Suprapubic skin (tissue), 4 donors: ENCODE measurements at places on chromosomes 4 and X. TPM values are rescaled to one million over a fixed set of nuclear protein-coding genes. Genes with fewer than 3 reads are reported as not detected.

BTK gene
- 1.4 TPM for total RNA-seq

- no peak for DNase-seq
Measured at GRCh38 chr4:2416564-2417225, 1.8 kb downstream of the ZFYVE28 start.

GRCh38 chr4:33649015-33649414, 2595.3 kb downstream of the ARAP2 start:
- no peak for DNase-seq

DNA sequence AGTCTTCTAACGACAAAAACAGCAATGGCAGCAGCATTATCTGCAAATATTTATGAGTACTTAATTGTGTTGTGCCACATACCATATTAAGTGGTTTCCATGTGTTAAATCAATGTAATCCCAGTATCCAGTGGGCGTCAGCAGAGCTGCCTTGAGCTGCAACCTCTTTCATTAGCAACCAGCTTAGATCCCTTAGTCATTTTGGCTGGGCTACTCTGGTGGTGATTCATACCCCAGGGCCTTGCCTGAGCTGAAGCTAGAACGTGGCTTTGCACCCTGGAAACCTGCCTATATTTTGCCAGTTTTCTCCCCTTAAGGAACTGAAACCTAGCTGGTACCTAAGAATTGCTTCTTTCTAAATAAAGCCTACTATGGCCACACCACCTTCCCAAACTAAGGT, 474.3 kb upstream of the FTHL17 start:
- DNase-seq, result no peak

DNA sequence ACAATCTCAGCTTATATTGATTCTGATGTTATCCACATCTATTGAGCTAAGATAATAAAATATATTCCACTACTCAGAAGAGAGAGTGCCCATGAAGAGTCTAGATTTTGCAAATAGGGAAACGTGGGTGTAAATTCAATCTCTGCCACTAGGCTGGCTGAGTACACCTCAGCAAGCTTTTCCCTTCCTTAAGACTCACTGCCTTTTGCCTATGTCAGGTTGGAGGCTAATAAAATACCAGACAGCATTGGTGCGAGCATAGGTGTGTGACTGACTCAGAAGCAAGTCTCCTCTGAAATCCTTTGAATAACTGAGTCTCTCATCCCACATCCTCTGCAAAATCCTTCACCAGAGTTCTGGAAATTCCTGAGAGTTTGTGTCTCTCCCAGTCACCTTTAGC, 405.4 kb upstream of the CPEB2 start:
- no peak for DNase-seq

DNA sequence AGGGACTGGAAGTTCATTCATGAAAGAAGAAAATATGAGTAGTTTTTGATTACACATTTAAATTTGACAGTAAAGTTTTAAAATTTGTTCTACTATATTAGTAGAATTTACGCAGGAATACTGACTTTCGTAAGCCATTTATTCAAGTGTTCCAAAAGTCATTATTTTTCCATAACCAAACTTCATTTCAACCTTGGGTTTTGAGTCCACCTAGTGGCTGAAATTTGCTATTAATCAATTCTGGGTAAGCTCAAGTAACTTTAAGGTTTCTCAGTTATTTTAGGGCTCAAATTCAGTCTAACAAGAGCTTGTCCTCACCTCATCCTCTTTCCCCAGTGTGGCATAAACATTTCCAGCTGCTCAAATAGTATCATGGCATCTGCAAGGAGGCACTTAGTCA, 175.4 kb downstream of the SH3BGRL start:
- DNase-seq, result no peak

ZNF732 gene
- total RNA-seq, result 2.0 TPM

GRCh38 chr4:53633608-53634007, 42.3 kb upstream of the LNX1 start:
- DNase-seq, result no peak

DNA sequence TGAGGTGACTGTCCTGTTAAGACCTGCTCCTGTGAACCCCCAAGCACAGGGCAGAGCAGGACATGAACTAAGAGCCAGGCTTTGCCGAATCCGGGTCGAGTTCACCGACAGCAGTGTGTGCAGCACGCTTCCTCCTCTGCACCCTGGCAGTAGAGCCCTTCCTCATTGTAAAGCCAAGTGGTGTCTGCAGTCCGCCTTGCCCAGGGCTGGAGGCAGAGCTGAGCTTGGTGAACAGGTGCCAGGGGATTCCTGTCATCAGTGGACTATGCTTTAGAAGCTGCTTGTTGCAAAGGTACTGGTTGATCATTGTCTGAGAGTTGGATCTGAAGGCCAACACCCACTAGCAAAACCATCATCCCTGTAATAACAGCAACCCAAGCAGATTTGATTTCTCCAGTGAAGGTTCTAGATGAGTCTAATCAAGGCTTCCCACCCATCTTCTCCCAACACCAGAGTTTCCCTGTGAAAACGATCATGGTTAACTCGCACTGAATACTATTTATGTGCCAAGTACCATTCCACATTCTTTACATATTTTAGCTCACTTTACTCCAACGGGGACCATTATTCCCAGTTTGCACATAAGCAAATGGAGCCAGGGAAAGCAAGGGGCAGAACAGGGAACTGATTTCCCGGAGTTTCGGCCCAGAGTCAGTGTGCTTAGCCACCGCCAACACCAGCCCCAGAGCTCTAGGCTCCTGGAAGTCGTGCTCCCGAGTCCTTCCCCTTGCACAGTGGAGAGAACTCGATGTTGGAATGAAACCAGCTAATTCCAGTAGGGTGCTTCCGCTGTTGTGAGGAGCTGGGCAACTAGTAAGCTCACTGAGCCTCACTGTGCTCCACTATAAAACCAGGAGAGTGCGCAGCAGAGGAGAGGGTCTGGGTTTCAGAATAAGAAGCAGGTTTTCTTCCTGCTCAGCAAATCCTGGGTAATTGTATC, 1.4 kb upstream of the SLC34A2 start:
- DNase-seq, result no peak

DNA sequence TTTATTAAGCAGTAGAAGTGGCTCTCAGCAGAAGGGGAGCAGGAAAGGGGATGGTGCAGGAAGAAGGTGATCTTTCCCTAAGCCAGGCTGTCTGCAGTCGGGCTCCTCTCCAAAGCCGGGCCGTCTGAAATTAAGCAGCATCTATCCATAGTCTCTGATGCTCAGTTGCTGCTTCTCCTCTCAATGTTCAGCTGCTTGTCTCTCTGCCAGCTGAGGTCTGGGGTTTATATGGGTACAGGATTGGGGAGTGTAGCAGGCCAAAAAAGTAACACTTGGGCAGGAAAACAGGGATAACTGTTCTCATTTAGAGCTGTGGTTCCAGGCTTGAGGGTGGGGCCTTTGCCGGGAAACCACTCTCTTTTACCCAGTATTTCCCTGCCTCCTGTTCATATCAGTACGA, 39.2 kb upstream of the CCKAR start:
- DNase-seq, result no peak

DNA sequence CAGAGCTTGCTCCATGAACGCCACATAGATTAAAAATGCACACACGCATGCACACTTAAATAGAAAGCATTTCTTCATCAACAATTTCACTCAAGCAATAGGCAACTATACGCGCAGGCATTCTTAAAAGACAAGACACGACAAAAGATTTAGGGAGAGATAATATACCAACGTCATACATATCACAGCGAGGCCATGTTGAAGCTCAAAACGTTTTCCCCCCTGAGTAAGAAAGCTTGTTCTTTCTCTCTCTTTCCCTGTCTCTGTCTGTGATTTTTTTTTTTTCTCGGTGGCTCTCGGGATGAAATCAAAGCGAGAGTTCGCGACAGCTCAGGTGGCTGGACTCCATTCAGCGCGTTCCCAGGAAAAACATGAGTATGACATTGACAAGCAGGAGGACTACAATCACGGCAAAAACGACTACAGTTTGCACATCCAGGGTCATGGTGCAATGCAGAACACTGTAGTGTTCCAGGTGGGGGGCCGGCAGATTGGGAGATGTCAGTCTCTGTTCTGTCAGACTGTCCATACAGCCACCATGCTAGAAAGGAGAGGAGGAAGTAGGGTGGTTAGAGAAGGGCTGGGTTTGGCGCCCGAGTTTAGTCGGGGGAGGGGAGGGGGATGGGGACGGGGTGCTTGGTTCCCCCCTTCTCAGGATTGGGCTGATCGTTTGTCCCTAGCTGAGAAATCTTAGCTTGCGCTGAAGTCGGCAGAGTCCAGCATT, 30.7 kb downstream of the ARHGEF9 start:
- no peak for DNase-seq

CFAP47 gene
- not detected for total RNA-seq

- no peak for DNase-seq
Measured at GRCh38 chrX:71579136-71579989, 1.1 kb downstream of the GCNA start.

- DNase-seq, result no peak
Measured at GRCh38 chr4:113483131-113483530, 278.4 kb downstream of the CAMK2D start.

DNA sequence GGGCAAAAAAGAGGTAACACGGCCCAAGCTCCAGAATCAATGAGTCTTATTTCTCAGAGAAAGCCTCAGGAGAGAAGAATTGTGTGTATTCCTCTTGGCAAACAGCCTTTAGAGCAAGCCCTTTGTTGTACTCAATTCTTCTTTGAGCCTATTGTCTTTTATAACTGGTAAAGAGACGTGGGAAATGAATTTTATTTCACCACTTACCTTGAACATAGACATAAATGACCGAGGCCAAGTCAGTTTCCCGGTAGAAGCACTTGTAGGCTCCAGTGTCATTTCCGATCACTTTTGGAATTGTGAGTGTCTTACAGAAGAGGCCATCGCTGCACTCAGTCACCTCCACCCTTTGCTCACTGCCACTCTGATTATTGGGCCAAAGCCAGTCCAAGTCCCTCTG, 7.0 kb downstream of the KDR start:
- DNase-seq, result no peak

DNA sequence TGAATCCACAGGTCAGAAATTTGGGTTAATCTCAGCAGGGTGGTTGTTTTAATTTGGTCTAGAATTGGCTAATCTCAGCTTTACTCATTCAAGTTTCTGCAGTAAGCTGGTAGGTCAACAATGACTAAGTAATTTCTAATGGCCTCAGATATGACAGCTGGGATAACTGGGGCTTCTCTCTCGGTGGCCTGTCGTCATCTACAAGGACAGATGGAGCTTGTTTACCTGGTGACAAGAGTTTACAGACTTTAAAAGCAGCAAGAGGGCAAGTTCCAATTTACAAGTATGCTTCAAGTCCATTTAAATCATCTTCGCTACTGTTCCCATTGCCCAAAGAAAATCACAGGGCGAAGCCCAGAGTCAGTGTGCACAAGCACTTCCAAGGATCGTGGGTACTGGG, 453.9 kb downstream of the PDHA2 start:
- no peak for DNase-seq

- DNase-seq, result no peak
Measured at GRCh38 chrX:106783716-106784115, 18.8 kb upstream of the TBC1D8B start.

- no peak for DNase-seq
Measured at GRCh38 chr4:31104577-31104976, 384.4 kb downstream of the PCDH7 start.

- DNase-seq, result no peak
Measured at GRCh38 chr4:109589119-109589518, 29.1 kb downstream of the MCUB start.

GRCh38 chr4:172898715-172899114, 269.9 kb upstream of the GALNT7 start:
- DNase-seq, result no peak

- no peak for DNase-seq
Measured at GRCh38 chr4:122045533-122045932, 93.7 kb upstream of the TRPC3 start.

DNA sequence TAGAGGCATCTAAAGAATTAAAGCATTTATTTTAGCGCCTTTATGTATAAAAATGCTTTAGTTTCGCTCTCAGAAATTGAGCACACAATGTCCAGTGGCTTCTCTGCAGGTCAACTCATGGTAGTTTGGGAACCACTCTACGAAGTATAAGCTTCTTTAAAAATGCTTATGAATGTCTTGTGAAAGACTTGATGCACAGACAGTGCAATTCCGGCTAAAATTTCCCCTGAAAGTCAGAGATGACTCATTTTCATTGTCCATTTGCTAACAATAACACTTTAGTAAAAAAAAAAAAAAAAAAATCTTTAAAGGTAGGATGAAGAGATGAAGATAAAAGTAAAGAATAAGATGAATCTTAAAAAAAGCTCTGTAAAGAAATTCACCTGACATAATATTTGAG, 117.2 kb downstream of the PDHA2 start:
- no peak for DNase-seq

MAGEB2 gene
- not detected for total RNA-seq

DNA sequence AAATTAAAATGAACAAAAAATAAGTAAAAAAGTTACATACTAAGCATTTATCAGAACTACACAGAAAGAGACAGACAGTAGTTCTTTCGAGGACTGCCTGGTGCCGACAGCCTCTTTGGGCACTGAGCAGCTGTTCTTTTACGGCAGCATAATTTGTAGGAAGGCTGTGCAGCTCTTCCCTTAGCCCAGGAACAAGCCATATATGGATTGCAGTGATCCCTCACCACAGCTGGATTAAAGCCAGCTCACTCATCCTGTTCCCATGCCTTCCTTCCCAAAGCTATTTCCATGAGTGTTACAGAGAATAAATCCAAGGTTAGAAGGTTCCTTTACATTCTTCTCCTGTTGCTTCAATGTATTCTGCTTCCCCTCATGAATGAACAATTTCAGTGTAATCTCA, 71.7 kb downstream of the DDX60L start:
- DNase-seq, result no peak

TMPRSS11E gene
- total RNA-seq, result 9.0 TPM

- no peak for DNase-seq
Measured at GRCh38 chr4:45971108-45971507, 152.7 kb downstream of the GABRG1 start.

- DNase-seq, result no peak
Measured at GRCh38 chrX:47802589-47802988, 34.1 kb upstream of the ZNF81 start.

DRP2 gene
- 0.25 TPM for total RNA-seq

- no peak for DNase-seq
Measured at GRCh38 chr4:158255727-158256324, 45.5 kb downstream of the TMEM144 start.

DGAT2L6 gene
- total RNA-seq, result 14.8 TPM

SLITRK2 gene
- total RNA-seq, result 2.2 TPM

GRCh38 chr4:68348577-68348976, 1.3 kb downstream of the YTHDC1 start:
- no peak for DNase-seq

GRCh38 chrX:129650183-129650689, 4.5 kb downstream of the APLN start:
- no peak for DNase-seq

FGF5 gene
- not detected for total RNA-seq
